ENCODE measurements at places on chromosomes 2 and 18.

DNA sequence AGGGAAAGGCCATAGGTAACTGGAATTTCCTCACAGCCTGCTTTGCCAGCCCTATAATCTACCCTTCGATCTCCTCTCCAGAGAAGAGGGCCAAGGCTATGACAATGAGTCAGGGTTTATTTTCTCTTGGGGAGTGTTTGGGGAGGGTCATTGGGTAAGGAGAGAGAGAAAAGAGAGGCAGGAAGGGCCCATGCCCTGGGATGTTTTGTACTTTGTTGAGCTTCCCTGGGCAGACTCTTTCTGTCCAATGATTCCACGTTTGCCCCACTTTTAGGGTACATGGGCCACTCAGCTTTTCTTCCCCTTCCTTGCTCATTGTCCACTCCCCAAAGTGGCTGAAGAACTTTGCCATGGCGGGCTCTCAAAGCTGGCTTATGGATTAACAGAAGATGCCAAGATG, 224.2 kb downstream of the ALK start:
- DNase-seq: no peak

DNA sequence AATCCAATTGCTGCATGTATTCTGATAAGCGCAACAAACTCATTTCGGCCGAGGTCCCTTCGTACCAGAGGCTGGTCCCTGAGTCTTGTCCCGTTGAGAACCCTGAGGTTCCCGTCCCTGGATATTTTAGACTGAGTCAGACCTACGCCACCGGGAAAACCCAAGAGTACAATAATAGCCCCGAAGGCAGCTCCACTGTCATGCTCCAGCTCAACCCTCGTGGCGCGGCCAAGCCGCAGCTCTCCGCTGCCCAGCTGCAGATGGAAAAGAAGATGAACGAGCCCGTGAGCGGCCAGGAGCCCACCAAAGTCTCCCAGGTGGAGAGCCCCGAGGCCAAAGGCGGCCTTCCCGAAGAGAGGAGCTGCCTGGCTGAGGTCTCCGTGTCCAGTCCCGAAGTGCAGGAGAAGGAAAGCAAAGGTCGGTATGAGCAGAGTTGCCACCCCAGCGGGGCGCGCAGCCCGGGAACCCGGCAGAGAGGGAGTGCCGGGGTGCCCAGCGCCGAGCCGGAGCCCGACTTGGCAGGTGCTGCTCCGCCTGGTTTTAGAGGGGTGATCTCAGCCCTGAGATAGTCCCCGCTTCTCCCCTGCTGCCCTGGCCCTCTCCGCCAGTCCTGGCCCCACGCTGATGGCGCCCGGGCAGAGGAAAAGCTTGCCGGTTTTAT, 714 bp downstream of the HOXD10 start:
- no peak for DNase-seq

- DNase-seq: no peak
Observed at GRCh38 chr2:79219383-79219988, 59.9 kb upstream of the REG3A start.

DNA sequence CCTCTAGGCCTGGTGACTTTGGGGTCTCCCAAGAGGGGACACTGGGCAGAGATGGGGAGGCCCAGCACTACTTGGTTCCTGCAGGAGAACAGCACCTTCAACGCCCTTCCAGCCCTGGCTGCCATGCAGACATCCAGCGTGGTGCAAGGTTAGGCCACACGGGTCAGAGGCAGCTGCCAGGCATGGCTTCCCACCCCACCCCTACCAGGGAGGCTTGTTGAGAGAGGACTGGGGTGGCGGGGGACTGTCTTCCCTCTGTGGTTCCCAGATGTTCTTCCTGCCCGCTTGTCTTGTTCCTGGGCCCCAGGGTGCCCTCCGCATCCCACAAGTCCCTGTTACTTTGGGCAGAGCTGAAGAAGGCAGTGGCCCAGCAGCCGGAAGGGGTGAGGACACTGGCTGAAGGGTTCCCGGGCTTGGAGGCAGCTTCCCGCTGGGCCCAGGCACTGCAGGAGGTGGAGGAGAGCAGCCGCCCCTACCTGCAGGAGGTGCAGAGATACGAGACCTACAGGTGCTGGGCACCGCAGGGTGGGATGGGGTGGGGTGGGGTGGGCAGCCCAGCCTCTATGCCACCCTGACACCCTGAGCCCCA, 4.5 kb downstream of the PROM2 start:
- no peak for DNase-seq

GRCh38 chr2:57990118-57990725, 56.4 kb upstream of the VRK2 start:
- DNase-seq: no peak

GRCh38 chr2:177422271-177422670, 29.7 kb downstream of the AGPS start:
- no peak for DNase-seq

DNA sequence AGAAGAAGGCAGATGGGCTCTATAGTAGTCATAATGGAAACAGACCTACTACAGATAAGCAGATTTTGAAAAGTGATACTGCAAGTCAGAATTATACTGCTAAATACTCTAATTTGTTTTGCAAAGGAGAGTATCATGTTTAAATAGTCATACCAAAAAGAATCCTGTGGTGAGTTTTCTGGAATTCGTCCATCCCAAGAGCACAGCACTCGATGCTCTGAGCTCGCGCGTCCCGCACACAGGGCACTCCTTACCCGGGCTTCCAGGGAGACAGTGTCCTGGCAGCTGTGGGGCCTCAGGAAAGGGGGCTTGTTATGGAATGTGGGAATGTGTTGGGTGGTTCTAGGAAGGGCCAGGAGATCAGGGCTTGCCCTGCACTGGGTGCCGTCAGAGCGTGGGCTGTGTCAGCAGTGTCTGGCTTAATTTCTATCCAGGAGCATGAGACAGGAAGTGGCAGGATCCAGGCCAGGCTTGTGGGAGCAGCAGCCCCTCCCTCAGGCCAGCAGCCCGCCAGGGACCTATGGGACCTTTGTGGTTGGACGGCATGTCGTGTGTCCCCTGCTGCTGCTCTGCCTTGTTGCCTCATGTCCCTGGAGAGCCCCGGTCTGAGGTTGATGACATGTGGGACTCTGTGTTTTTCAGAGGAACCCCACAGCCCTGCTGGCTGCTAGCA, 193.2 kb upstream of the TPO start:
- no peak for DNase-seq

GRCh38 chr2:236265675-236266074, 1.5 kb upstream of the ASB18 start:
- DNase-seq: no peak

DNA sequence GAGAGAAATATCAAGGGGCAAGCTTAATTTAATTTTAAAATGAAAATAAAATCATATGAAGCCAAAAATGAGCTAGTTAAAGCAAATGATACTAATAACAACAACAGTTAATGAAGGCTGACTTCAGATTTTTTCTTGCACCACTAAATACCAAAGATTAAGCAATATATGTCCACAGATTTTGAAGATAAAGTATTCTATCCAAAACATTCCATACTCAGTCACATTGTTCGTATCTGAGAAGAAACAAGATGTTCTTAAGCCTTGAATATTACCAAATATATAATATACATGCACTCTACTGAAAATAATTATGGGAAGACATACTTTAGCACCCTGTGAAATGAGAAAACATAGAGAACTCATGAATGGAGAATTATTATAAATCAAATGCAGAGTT, 593.3 kb upstream of the SYT4 start:
- no peak for DNase-seq

DNA sequence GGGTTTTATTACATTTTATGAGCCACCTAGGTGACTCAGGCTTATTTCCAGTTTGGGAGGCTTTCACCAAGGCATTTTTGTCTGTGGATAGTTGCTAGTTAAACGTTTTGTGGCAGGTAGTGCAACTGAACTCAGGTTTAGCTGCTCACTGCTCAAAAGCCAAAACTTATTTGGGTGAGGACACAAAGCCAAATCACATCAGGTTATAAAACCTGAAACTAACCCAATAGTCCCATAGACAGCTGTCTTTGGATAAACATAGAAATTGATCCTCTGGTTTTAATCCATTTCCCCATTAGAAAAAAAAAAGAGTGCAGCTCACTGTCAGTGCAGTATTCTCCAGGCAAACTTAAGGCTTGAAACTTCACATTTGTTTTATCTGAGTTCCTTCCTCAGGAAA, 362.6 kb upstream of the TFPI start:
- no peak for DNase-seq

All from stimulated activated naive CD4-positive, alpha-beta T cell treated with Interleukin-2 at 50 U/mL for 16 hours (primary cell).